B cell (primary cell): ENCODE measurements at places on chromosomes 13 and 19.
A peak's percentile ranks its signal among the peaks of the same experiment; 100 is the strongest.

DNA sequence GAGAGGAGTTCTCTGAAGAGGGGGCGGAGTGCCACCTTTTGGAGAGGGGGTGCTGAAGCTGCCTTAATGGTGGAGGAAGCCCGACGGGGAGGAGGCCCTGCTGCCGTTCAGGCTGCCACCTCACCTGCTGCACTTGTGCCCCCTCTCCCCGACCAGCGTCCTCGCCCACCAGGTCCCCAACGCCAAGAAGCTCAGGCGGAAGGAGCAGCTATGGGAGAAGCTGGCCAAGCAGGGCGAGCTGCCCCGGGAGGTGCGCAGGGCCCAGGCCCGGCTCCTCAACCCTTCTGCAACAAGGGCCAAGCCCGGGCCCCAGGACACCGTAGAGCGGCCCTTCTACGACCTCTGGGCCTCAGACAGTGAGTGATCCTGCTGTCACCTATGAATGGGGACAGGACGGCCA is 5.4 kb downstream of the NOP53 start:
- DNase-seq = peak; percentile 7

DNA sequence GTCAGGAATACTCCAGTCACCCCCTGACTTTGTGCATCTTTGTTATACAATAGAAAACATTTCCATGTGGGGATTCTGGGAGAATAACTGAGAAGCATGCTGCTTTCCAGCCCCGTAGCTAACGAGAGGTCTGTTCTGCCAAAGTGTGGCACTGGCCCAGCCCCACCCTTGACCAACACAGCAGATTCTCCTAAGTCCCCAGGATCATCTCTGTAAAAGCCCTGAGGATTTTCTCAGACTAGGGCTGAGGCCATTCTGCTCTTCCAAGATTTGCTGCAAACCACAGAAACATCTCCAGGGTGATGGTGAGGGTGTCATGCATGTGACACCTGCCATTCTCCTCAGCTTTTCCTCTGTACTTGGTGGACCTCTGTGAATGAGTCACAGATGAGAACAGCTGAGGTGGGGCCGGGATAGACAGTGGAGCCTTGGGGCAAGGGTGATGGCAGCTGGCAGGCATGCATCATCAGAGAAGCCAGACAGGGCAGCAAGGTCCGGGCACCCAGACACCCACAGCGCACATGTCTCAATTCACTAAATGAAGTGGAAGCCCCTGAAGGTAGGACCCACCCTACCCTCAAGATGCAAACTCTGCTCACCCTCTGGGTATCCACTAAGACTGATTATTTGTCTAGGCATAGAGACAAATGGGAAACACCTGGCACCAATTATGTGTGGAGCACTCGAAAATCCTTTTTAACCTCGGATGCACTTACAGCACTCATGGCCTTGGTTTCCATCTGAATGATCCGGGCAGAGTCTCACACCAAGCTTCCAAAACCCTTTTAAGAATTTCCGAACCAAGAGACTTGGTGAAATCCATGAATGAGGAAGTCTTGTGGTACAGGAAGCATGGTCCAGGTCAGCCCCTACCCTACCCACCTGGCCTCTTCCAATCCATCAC is 20.1 kb upstream of the DOCK9 start:
- no peak for DNase-seq

GRCh38 chr19:49231804-49232203 is 74.2 kb downstream of the TRPM4 start:
- no peak for DNase-seq

GRCh38 chr13:78426183-78426582 is 177.2 kb downstream of the POU4F1 start:
- no peak for DNase-seq

DNA sequence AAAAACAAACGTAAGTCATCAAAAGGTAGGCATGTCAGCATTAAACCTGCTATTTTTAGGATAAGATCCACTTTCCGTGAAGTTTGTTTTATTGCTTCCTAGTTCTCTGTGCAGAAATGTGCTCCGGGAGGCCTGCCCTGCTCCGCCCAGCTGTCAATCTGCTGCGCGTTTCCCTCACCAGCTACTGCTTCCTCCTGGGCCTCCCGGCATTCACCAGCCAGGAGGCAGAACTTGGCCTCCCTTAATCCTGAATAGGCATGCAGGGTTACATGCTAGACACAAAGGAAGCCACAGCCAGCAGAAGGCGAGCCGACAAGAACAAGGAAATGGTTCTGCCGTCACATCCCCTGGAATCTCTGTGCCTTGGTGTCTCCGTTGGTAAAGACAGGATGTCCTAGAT is 386.2 kb downstream of the IRS2 start:
- DNase-seq = no peak

DNA sequence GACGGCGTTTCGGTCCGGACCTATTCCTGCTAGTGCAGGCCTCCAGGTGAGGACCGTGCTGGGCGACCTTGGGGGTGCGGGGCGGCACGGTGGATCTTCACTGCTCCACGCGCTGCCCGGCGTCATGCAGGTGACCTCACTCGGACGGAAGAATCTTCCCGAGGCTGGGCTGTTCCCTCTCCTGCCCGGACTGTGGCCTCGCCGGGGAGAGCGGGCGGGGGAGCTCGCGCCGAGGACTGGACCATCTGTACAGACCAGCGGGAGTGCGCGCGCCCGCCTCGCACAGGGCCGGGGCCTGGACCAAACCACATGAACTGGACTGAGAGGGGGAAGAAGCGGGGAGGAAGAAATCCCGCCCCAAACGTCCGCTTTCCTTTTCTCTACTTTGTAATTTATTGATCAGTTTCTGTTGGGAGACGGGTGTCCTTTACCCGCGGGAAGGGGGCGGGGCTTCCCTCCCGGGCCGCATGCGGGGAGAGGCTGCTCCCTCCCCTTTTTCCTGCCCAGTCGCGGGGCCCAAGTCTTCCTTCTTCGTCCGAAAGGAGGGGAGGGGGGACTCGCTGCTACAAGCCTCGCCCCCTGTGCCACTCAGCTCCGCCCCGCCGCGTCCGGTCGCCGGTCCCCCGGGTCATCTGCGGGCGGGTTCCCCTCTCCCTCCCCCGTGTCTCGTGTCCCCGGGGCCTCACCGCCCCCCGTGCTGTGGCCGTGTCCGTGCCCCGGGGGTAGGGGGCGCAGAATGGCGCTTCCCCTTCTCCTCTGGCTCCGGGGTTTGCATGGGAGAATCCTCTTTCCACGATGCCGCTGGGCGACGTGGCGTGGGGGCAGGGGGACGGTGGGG is 4.9 kb downstream of the HRC start:
- DNase-seq = peak; percentile 65

DNA sequence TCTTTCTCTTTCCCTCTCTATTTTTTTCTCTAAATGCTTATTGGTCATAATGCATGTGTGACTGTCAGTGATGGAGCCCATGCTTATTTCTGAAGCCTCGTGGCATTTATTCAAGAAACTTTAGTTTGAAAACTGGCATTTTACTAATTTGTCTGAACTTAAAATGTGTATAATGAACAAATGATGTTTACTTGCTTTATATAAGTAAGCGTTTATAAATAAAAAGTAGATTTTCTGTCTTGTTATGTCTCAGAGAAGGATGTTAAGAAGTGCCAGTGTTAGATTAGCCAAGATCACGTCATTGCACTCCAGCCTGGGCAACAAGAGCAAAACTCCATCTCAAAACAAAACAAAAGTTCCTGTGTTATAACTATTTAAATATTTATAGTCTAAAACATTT is 1568.1 kb downstream of the EFNB2 start:
- DNase-seq = no peak

DNA sequence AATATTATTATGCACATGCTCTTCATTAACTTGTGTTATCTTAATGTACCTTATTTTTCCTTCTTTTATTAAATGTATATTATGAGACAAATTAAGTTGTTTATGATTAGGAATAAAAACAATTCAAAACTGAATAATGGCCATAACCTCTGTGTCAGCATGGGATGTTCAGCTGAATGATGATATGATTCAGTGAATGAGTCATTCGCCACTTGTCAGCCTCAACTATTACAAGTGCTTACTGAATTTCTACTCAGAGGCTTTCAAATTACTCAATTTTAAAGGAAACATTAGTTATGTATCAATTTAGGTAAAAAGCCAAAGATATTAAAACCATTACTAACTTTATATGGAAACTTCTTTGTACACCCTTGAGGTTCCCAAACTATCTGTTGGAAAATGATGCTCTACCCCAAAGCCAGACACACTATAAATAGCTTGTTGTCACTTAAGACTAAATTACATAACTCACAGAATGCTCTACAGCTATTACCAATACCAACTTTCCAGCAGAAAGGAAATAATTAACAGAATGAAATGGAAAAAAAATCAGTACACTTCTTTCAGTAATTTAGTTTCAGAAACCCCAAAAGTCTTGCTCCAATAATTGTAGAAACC is 14.4 kb downstream of the LIG4 start:
- DNase-seq = no peak

- no peak for DNase-seq
Measured at GRCh38 chr13:63693696-63694095, 2278.0 kb upstream of the PCDH20 start.

GRCh38 chr13:59479629-59480028 is 684.1 kb downstream of the DIAPH3 start:
- DNase-seq = no peak

- DNase-seq = no peak
Measured at GRCh38 chr13:111875915-111876314, 191.0 kb upstream of the SOX1 start.

DNA sequence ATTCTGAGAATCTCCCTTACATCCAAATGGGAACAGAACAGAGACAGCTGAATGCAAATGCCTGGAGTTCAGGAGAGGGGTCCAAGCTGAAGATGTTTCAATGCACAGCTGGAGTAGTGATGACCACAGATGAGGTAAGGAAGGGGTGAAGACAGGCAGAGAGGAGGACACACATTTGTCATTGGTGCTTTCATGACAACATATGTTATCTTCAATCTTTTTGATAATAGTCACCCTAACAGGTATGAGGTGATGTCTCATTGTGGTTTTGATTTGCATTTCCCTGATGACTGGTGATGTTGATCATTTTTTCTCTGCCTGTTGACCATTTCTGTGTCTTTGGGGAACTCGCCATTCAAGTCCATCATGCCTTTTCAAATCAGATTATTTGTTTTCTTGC is 19.2 kb downstream of the SIGLEC7 start:
- no peak for DNase-seq

- peak; percentile 91 for DNase-seq
Measured at GRCh38 chr19:55640043-55640576, 692 bp upstream of the ZNF580 start.

- no peak for DNase-seq
Measured at GRCh38 chr19:11014403-11014911, 53.6 kb downstream of the SMARCA4 start.

DNA sequence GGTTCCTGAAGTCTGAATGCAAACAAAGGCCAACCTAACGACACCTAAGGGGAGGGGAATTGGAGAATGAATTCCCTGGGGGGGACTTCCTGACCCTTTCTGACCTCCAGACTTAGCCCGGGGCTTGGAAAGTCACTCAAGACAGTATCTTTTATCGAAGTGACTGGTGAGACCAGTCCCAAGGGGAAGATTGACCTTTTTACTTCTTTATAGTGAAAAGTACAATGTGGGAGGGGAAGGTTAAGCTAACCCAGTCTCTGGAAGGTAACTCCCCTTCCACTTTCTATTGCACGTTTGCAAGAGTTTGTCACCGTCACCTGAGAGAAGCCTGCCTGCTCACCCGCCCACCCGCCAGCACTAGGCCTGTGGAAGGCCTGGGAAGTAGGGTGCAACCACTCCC is 111.9 kb downstream of the EFNB2 start:
- no peak for DNase-seq

- no peak for DNase-seq
Measured at GRCh38 chr19:52270266-52270885, 989 bp downstream of the ZNF766 start.

DNA sequence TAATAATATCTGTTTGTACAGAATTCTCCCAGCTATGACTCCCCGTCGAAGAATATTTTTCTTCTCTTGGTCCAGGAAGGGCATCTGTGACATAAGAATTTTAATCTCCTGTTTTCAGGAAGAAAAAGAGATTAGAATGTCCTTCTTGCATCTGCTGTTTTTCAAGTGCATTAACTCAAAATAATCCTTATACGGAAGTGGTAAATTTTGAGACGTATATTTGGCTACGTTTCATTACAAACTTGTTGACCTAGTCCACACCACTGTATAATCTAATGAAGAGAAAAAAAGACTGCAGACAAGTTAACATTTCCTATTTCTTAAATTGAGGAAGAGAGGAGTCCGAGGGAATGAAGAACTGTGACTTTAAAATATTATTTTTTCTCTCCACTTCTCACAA is 959.9 kb downstream of the DIAPH3 start:
- no peak for DNase-seq
